NCI-H2081 (cell line): ENCODE measurements at places on chromosomes 12 and 14.

DNA sequence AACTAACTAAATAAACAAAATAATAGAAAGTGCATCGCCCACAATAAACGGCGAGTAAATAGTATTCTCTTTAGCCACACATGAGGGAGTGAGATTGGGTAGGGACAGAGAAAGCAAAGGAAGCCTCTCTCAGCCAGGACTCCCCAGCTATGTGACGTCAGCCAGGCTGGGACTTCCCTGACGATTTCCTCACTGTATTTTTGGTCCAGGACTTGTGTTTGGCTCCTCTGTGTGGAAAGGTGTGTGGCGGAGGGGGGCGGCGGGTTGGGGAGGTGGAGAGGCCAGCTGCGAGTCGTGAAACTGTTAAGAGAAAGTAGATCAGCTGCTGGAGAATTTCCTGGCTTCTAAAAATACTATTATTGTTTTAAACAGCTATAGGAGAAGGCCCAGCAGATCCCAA, 1124.6 kb downstream of the AACS start:
- peak; percentile 4 for DNase-seq

GRCh38 chr12:25056011-25056410, 107.1 kb upstream of the BCAT1 start:
- no peak for DNase-seq

GRCh38 chr12:82996168-82996812, 309.6 kb downstream of the TMTC2 start:
- DNase-seq: peak; percentile 56

DNA sequence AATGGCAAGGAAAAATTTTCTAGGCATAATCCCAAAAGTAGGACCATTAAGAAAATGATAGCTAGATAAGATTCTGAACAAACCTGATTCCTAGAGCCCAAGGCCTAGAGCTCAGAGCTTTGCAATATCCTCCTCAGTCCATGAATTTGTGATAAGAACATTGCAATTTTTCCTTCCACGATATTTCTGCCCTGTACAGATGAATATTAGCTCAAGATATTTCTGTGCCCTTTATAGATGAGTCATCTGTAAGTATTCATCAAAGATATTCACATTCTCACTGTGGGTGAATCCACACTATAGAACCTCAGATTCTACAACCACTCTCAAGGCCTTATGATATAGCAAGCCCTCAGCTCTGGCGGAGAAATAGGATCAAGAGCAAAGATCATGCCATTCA, 37.5 kb downstream of the EAPP start:
- DNase-seq: no peak

- no peak for DNase-seq
These were observed 73.4 kb upstream of the ATP2B1 start for GRCh38 chr12:89781946-89782550.

GRCh38 chr14:87971010-87971409, 22.0 kb downstream of the GALC start:
- no peak for DNase-seq

- no peak for DNase-seq
These were observed 17.7 kb downstream of the PSMC1 start for GRCh38 chr14:90274019-90274418.

DNA sequence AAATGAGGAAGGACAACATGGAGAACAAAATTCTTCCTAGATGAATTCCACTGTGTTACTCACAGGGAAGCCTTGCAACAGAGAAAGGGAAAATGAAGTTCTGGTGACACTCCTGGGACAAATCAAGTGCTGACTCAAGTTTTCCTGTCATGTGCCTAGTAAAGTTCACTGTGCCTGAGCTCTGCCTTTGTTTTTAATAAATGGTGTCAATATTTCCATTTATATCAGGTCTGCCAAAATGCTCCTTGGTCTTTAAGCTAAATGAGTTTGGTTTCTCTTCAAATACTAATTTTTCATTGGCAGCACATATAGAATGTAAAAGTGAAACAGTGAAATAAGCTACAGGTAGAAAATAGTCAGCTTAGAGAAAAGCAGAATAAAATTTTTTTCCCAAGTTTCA, 33.0 kb downstream of the HIGD1C start:
- DNase-seq: no peak

- DNase-seq: no peak
These were observed 136.5 kb upstream of the CCND2 start for GRCh38 chr12:4137015-4137414.

DNA sequence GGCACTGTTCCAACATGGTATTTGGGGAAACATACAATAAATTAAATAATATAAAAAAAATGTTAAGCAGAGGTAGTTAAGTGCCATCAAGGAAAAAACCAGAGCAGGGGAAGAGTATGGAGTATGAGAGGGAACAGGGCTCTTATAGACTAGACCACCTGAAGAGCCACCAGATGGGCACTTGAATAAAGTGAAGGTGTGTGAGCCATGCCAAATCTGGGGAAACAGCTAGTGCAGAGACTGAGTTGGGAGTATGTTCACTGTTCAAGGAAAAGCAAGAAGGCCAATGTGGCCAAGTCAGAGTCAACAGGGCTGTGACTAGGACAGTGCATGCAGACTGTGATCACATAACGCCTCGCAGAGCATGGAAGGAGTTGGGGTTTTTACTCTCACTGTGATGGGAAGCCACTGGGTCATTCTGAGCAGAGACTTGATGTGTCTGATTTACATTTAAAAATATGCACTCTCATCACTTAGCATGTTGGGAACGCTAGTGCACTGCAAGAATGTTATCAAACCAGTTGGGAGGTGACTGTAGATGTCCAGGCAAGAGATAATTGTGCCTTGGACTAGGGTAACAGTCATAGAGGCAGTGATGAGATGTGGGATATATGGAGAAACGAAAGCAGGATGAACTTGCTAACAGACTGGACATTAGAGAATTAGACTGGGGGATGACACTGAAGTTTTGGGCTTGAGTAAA, 25.6 kb downstream of the NDUFA12 start:
- no peak for DNase-seq

DNA sequence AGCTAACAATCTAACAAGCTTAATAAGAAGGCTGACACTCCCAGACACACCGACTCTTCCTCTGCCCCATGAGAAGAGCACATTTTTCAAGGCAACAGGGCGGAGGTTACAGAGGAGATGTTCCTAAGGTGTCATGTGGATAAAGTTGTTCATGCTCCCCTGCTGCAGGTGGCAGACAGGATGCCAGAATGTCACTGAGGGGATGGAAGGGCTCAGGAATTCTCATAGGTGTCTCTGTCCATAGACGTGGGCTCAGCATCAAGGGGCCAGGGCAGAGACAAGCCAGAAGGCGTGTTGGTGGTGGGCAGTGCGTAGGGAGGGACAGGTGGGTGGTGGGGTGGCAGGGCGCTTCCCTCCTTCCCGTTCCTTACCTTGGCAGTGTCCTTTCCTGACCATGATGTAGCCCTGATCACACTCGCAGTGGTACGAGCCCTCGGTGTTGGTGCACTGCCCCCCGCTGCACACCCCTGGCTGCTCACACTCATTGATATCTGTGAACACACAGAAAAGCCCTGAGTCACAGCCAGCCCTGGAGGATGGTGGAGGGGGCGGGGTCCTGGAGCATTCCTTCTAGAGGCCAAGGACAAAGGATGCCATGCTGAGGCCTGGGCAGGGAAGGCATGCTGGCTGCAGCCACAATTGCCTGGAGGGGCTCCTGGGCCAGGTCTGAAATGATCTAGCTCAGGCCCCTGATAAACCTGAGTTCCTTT, 23.0 kb downstream of the ISCA2 start:
- no peak for DNase-seq

DNA sequence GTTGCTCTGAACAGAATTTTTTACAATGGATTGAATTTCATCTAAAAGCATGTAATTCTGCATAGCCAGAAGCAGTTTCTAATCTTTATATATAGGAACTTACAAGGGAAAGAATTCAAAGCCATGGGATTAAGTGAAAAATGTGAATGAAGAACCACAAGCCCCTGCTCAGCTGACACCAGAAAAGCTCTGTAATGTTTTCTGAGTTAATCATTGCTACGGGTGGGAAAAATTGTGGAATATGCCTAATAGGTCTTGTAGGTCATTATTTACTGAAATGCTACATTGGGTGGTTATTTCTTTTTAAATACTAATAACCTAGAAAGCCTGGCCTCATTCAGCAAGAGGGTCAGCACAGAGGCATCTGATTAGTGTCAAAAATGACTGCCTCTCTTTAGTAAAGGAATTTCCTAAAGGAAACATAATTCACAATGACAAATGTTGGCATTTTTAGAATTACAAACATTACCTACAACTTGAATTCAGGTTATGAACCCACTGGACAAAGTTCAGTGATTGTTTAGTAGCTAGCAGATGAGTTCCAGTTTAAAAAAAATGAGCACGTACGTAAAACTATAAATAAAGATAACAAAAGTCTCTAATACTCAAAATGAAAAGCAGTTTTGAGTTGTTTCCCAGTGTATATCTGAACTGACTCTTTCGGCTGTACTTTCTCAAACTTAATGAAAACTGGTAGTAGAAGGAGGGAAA, 75.3 kb downstream of the BMP4 start:
- DNase-seq: no peak

- DNase-seq: no peak
These were observed 138.3 kb downstream of the TSPAN9 start for GRCh38 chr12:3215410-3215975.

GRCh38 chr12:100566887-100567637, 6.4 kb upstream of the GAS2L3 start:
- no peak for DNase-seq

DNA sequence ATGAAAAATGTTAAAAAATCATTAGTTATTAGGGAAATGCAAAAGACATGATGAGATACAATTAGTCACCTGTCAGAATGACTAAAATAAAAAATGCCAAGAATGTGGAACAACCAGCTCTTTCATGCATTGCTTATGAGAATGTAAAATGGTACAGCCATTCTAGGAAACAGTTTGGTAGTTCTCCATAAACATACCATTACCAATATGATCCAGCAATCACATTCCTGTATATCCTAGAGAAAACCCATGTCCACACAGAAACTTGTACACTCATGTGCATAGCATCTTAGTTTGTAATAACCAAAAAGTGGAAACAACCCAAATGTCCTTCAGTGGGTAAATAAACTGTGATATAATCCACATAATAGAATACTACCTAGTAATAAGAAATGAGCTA, 245.7 kb downstream of the FUT8 start:
- DNase-seq: no peak

- peak; percentile 77 for DNase-seq
These were observed 24.8 kb downstream of the KLRK1 start for GRCh38 chr12:10364815-10365622.

- no peak for DNase-seq
These were observed 393.4 kb upstream of the TMPO start for GRCh38 chr12:98121963-98122362.

- peak; percentile 32 for DNase-seq
These were observed 527.2 kb downstream of the NRXN3 start for GRCh38 chr14:78697341-78697740.
